Right forelimb (tissue), 1 donor: ENCODE measurements at places on chromosomes 12 and 14.

DNA sequence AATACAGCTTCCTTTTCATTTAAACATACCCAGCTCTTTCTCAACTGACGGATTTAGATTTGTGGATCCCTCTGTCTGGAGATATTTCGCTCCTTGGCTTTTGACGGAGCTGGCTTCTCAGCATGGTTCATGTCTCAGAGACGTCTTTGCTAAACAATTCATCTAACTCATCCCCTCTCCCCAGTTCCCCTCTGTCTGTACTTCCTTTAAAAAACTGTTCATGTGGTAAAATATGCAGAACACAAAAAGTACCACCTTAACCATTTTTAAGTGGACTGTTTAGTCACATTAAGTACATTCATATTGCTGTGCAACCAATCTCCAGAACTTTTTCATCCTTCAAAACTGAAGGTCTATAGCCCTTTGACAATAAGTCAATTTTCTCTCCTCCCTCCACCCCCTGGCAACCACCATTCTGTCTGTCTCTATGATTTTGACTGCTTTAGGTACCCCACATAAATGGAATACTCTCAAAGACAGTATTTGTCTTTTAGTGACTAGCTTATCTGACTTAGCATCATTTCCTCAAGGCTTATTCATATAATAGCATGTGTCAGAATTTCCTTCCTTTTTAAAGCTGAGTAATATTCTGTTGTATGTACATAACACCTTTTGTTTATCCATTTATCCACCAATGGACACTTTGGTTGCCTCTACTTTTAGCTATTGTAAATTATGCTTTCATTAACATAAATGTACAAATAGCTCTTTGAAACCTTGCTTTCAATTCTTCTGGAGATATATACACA, 399.8 kb upstream of the SOX5 start:
- no peak for DNase-seq

DNA sequence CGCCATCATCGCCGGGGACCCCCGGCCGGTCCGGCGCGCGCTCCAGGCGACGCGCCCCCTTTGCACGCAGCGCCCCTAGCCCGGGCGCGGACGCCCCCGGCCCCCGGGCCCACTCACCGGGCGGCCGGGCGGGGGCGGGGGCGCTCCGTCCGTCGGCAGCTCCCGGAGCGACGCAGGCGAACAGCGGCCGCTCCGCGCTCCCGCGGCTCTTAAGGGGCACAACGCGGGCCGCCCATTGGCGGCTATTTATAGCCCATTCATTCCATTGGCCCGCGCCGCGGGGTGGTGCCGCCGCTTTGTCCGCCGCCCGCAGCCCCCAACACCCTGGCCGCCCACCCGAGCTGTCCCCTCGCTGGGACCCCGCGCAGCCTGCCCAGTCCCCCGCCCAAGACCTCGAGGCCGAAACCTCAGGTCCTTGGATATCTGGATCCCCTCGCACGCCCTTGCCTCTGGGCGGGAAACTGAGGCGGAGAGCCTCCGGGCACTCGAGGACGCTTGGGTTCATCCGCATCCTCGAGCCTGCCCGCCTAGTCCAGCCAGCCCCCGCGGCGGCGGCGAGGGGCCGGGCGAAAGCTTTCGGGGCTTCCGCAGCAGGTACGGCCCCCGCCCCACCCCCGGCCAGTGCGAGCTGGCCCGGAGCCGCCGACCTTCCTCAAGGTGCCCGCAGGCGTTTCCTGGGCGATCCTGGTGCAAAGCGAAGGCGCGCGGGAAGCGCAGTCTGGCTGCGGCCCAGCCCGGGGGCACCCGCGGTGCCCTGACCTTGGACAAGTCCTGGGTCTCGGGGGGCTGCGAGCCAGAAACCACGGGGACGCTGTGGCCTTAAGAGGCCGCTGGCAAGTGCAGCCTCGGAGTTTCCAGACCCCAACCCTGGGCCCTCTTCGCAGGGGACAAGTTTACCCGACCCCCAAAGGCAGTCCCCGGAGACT, at the start of gene CKB:
TSS of gene CKB (minus strand) at position 182 of the 926 bp plus-strand sequence. CDS start 337 bp downstream, outside the sequence.
- no peak for DNase-seq

GRCh38 chr12:52295663-52296062, 4.3 kb upstream of the KRT81 start:
- DNase-seq, result no peak

DNA sequence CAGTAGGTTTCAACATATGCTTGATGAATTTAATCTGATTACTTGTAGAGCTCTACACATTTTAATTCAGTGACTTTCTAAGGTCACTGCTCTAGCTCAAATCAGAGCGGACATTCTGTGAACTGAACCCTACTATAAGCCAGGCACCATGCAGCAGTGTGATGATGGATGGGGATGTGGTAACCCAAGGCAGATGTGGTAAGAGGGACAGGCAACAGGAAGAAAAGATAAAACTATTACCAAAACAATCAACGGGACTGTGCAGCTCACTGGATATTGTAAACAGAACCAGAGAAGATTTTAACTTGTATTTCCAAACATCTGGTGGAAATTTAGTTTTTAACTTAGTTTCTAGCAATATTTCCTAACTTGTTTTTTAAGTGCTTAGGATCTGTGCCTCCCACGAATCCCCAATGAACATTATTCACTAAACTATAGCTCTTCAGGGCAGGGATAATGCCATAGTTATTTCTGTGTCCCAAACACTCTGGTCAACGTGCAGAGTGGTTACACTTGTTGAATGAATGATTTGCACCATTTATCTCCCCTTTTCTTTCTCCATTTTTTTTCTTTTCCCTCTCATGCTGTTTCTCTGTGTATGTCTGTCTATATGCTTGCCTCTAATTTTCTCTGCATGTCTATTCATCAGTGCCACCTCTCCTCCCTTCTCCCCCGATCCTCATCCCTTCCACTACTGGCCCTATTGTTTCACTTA, 3.0 kb downstream of the ERO1A start:
- DNase-seq, result no peak

- peak; percentile 77 for DNase-seq
These were observed 90.0 kb downstream of the RIN3 start for GRCh38 chr14:92603309-92604242.

DNA sequence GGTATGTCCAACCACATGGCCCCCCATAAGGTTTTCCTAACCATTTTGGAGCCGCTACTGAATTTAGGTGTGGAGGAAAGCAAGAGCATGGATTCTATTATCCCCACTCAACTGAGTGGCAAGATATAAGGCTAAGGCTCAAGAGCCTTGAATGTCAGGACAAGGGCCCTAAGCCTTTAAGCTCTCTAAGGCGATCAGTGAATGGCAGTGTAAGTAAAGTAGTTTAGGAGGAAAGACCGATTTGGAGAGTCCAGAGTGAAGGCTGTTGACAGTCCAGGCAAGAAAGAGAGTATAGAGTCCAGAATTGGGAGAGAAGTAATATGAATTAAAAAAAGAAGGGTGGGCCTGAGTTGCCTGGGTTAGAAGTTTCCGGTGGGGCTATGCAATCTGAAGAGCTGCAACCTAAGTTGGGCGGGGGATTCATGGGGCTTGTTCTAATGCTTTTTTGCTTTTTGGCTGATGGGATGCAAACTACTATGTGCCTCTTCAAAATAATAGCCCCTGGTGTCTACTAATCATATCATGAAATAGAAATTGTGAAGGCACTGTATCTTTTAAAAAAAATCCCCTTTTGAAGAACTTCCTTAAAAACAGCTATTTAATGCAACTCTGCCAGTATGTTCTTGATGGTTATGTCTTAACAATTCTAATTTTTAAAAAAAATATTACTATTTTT, at the start of gene SPIC:
TSS of gene SPIC (plus strand) at position 626 of the 676 bp plus-strand sequence. CDS start 1,569 bp downstream, outside the sequence.
- no peak for DNase-seq

DNA sequence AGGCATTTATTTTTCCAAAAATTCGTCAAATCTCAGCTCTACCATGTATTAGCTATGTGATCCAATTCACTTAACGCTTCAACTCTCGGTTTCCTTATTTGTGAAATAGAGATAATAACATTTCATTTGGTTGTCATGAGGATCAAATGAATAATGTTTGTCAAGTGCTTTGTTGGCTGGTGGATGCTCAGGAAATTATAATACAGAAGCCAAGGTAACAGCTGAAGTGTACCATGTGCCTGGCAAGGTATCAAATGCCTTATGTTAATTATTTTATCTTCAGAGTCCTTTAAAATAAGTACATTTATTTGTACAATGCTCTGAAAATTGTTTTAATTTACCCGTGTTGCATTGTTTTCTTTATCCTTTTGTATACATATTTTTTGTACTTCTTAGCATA, 6.1 kb upstream of the PRKCH start:
- no peak for DNase-seq

DNA sequence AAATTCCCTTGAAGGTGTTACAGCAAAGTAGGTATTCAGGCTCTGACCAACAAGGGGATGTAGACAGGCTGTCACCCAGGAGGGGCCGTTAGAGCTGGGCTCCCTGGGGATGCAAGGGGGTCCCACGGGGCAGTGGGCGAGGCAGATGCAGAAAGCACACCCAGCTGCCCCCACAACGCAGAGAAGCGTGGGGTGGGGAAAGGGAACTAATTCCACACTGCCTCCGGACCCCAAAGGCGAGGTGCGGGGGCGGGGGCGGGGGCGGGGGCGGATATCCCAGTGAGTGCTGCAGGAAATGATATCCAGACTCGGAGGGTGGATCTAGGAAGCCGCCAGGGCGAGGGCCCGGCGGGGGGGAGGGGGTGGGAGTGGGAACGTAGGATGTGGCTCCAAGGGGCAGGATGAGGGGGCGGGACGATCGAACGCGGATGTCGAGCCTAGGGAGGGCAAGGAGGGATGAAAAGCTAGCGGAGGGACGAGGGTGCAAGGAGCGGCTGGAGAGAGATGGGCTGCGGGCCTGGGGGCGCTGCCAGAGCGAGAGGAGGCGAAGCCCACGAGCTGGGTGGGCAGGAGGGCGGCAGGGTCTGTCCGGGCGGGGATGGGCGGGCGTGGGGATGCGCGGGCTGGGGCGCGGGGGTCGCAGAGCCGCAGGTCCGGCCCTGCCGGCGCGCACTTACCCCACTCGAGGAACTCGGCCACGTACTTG, 874 bp downstream of the CDC42BPB start:
- peak; percentile 85 for DNase-seq

GRCh38 chr12:118183711-118184110, 47.8 kb downstream of the PEBP1 start:
- no peak for DNase-seq

DNA sequence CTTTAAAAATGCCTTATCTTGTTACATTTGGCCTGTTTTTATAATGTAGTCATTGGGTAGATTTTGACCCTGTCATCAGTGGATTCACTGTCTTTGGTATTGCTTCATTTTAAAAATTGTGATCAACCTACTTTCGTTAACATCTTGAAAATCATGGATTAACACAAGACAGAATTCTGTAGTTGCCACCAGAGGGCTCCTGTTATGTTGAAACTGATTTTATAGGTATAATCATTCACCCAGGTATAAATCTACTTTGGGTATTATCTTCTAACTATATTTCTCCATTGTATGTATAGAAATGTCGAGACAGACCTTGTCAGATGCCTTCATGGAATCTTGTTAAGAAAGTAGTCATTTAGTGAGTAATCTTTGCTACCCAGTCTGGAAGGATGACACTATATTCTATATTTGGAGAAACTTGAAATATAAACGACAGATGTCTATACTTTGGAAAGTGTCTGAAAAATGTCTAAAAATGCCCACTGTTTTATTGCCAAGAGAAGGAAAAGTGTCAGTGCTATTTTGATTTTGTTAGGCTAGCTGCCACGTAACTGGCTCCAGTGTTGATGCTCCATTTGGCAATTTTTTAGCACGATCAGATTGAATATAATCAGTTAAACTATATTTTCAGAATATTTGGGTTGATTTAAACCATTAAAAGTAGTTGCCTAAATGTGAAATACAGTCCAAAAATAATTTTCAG, 129.4 kb downstream of the PELI2 start:
- no peak for DNase-seq

- no peak for DNase-seq
These were observed 23.6 kb upstream of the USP44 start for GRCh38 chr12:95574799-95575452.

- no peak for DNase-seq
These were observed 2.0 kb downstream of the ZBTB25 start for GRCh38 chr14:64501411-64502171.

DNA sequence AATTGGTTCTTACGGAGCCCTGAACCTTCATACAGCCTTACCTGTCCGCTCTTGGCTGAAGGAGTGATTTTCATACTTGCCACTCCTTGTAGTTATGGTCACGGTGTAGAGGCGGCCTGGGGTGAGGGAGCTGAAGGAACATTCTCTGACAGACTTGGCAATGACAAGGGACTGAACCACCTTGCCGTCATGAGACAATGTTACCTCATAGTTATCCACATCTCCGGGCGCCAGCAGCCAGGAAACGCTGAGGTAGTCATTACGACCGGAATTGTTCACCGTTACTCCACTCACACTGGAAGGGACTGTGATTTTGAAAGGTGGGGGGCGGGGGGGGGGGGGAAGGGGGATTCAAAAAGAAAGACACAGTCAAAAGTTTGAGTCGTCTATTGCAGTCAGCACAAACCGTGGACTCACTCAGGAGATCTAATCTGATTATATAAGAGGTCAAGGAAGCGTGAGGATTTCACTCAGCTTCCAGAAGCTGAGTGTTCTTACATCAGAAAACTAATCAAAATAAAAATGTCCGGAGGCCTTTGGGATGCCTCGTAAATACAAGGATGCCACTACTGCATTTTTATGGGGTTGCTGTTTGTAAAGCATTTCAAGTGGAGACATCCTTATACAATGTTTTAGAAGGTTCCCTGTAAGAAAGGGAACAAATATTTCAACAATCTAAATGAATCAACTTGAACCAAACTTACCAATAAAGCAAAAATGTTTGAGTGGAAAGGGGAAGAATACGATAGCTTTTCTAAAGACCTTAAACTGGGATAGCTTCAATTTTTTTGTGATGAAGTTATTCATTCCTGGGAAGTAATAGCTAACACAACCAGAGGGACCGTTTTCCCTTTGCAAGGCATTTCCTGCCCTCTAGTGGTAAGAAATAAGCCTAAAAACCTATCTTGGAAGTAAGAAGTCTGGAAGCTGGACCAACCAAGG, 60.6 kb downstream of the PTPRB start:
- DNase-seq, result no peak

- DNase-seq, result no peak
These were observed at the start of gene KCNA1 for GRCh38 chr12:4909734-4910501. Gene KCNA1 (plus strand): TSS chr12:4909905. CDS start chr12:4911379, 1,474 bp downstream.

DNA sequence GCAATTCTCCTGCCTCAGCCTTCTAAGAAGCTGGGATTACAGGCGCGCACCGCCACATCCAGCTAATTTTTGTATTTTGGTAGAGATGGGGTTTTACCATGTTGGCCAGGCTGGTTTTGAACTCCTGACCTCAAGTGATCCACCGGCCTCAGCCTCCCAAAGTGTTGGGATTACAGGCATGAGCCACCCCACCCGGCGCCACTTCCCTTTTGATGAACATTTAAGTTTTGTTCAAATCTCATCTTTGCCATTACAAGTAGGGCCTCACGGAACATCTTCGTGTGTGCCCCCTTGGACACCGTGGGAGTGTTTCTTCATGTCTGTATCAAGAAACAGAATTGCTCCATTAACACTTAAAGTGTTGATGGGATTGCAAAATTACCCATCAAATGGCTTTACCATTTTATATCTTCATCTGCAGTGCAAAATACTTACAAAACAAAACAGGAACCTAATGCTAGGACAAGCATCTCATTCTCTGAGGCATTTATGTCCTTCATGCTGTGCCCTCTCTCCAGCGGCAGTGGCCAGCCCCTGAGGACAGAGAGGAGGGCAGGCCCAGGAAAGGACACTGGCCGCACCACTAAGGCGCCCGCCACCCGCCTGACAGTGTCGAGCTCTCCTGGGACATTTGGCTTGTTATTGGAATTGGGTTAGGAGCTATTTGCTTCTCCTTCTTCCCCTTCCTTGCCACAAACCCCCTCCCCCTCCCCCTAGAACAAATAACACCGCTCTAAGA, 61.7 kb downstream of the RFX4 start:
- DNase-seq, result no peak
